ENCODE measurements at places on chromosomes 7 and 10.

DNA sequence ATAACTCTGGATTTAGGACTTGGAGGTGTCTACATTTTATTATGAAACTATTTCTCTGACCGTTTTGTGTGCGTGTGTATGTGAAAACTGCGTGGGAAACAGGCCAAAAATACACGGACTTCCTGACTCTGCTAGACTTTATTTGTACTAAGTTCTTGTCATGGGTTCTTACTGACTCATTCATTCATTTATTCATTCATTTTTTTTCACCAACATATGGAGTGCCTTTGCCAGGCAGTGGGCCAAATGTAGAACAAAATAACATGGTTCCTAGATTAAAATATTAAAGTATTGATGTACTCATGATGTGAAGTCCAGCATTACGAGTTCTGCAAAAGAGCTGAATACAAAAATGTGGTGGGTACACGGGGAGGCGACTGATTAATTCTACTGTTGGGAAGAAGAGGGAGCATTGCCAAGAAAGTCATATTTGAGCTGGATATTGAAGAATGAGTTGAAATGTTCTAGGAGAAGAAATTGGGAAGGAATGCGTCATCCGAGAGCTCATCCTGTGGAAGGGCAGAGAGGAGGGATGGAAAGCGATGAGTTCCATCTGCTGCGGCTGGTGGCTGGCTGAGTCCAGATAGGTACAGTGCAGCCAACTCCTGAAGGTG lies 24.6 kb downstream of the CACNB2 start:
- DNase-seq = no peak

DNA sequence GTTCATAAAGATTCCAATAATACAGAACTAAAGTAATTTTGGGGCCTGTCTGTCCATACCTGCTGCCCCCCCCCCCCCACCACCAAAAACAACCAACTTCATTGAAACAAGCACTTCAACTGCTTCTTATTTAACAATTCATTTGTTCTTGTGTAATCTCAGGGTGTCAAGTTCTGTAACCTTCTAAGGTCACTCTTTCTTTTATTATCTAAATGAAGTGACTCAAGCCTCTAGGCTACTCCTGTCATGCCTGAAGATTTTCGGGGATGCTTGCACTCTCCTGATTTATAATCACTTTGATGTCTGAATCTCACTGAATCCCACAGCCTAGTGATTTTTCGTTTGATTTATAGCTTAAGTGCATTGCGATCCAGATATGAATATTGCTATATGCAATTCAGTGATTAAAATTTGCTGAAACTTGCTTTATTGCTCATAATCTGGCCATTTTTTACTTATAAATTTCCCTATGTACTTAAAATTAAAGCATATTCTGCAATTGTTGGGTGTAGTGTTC lies 27.2 kb downstream of the GARIN1A start:
- no peak for DNase-seq

- DNase-seq = no peak
Measured at GRCh38 chr10:49076319-49076718, 39.0 kb downstream of the VSTM4 start.

- DNase-seq = no peak
Measured at GRCh38 chr10:5014936-5015335, 11.3 kb upstream of the AKR1C2 start.

DNA sequence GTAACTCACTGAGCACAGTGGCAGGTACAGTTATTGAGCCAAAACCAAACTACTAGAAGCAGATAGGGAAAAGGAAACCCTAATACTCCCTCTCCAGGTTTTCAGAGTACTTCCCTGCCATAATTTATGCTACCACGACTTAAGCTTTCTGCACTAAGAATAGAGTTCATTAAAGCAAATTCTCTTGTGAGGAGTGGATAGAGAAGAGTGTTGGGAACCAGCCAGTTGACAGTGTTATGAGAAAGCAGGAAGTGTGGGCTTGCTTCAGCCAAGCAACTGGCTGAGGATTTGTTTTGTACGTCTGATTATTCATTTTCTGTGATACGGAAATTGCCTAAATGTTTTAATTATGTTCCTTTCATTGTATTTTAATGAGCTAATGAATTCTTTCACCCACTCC lies 280.5 kb downstream of the KIF20B start:
- no peak for DNase-seq

GRCh38 chr10:114716811-114717404 lies 58.8 kb upstream of the ABLIM1 start:
- no peak for DNase-seq

DNA sequence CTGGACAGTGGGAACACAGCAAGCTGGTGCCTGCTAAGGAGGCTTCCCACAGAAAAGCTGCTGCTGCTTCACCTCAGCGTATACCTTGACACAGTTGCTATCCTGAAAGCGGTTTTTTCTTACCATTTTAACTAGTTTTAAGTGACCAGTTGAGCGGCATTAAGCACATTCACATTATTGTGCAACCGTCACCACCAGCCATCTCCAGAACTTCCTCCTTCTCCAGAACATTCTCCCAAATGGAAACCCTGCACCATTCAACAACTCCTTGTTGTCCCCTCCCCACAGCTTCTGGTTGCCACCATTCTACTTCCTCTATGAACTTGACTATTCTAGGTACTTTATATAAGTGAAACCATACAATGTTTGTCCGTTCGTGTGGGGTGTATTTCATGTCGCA lies 169.9 kb downstream of the SNX10 start:
- peak; percentile 5 for DNase-seq

GRCh38 chr10:78292250-78292981 lies 258.8 kb downstream of the RPS24 start:
- no peak for DNase-seq

GRCh38 chr10:75280236-75280635 lies 44.5 kb upstream of the COMTD1 start:
- no peak for DNase-seq

DNA sequence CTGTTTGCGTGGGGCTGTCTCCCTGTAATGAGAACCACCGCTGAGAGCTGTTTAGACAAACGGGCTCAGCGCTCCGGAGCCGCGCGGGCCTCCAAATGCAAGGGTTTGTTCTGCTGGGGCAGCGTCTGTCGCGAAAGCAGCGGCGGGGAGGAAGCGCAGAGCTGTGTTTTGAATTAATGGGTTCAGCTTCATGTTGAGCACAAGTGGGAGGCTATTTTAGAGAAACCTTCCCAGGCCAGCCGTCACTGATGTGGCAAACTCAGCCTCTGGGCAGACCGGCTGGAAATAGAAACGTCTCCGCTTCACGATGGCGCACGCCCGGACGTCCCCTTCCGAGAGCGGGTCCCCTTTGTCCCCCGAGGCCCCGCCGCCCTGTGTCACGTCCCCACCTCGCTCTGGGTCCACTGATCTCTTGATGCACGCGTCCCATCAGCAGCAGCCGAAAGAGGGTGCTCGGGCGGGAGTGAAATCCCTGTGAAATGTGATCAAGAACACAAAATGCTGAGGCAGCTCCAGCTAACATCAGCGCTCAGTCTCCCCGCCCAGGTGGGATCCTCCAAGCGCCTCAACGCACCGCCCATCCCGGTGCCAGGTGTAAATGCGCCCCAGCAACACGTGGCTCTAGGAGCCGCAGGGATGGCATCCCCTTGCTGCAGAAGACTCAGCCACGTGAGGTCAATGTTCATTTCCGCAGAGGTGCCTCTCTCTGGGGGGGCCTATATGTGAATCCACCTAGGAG lies 44.9 kb downstream of the BAMBI start:
- no peak for DNase-seq

- DNase-seq = no peak
Measured at GRCh38 chr7:142447762-142448161, 189.9 kb upstream of the PRSS58 start.

- DNase-seq = peak; percentile 89
Measured at GRCh38 chr7:151920488-151920887, 35.8 kb upstream of the GALNTL5 start.

DNA sequence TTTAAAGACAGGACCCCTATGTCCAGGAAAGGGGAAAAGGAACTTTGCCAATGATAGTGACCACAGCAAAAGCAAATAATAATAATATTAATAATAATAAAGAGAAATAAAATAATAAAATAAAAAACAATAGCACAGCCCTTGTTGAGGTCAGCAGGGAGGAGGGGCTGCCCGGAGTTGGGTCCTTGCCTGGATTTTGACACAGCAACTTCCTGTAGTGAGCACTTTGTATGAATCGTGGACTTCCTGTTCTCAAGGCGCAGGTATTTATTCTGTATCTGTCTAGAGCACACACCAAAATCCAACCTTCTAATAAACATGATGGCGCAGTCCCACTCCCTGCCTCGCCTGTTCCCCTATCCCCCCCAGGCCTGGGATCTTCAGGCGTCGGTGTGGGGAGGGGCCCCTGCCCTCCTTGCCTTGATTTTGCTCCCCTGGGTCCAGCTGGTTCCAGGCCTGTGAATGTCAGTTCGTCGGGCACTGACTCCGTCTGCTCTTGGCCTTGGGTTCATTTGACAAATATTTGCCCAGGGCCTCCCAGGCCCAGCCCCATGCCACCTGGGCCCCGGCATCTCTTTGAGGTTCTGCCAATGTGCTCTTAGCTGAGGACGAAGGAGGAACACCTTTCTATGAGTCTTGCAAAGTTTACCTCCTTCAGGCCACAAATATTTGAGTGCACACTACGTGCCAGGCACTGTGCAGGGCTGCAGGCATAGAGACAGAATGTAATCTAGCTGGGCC lies 13.9 kb downstream of the TRIM8 start:
- peak; percentile 35 for DNase-seq

DNA sequence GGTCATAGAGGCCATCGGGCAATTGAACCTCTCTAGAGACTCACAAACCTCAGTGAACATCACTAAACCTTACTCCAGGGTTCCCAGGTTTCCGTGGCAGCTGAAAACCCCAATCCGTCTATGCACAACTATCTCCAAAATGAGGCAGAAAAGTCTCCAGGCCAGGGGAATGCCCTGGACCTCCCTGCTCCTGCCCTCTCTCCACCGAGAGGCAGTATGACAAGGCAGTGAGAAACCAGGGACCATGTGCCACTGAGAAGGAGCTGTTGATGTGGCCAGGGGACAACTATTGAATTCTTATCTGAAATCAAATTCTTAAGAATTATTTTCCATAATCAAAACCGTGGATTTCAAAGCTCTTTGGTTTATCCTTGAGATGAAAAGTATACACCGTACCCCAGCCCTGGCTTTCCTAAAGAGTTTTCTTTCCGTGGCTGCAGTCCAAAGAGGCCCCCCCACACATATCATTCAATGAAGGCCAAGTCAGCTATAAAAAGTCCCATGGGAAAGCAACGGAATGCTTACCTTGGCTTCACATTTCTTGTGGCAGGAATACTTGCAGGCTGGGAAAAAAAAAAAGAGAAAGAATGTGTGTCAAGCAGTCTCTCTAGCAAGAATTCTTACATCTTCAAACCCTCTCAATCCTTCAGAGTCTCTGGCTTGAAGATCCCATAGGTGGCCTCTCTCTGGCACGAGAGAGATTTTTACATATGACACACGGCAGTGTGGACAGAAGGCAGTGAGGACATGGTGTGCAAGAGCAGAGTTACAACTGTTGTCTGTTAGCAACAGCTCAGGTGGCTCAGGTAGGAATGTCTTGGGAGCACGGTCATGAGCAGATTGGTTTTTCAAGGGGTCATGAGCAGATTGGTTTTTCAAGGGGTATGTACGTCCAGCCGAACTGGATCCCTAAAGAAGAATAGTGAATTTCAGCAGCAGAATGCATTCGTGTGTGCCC lies 75.2 kb downstream of the TNS3 start:
- DNase-seq = no peak

DNA sequence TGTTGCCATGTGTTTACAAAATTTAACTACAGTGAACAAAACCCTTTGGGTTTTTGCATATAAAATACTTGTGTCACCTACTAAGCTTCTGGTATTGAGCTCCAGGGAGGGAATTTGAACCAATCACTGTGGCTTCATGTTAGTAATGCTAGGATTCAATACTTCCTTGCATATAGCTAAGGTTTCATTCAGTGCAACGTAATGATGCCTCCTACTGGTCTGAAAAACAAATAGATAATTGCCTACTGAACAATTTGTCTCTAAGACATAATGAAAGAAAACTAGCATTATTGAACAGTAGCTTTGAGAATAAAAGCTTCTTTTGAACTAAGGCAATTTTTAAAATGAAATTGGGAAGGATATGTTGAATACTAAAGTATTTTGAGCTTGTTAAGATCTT lies 244.4 kb downstream of the ZWINT start:
- no peak for DNase-seq

- DNase-seq = no peak
Measured at GRCh38 chr7:108094933-108095710, 35.0 kb downstream of the LAMB4 start.

- no peak for DNase-seq
Measured at GRCh38 chr7:823649-824048, 8.6 kb upstream of the SUN1 start.

DNA sequence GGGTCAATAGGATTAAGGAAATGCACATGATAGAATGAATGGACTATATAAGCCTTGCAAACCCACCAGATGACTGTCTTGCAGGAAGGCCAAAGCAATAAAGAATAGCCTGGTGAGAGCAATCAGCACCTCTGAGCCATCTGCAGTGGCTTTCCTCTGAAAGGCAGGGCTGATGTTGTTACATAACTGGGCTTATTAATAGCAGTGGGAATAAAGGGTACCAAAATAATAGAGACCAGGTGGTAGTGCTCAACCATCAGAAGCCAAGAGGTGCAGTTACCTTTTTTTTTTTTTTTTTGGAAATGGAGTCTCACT lies 16.8 kb upstream of the VPS26A start:
- DNase-seq = no peak

DNA sequence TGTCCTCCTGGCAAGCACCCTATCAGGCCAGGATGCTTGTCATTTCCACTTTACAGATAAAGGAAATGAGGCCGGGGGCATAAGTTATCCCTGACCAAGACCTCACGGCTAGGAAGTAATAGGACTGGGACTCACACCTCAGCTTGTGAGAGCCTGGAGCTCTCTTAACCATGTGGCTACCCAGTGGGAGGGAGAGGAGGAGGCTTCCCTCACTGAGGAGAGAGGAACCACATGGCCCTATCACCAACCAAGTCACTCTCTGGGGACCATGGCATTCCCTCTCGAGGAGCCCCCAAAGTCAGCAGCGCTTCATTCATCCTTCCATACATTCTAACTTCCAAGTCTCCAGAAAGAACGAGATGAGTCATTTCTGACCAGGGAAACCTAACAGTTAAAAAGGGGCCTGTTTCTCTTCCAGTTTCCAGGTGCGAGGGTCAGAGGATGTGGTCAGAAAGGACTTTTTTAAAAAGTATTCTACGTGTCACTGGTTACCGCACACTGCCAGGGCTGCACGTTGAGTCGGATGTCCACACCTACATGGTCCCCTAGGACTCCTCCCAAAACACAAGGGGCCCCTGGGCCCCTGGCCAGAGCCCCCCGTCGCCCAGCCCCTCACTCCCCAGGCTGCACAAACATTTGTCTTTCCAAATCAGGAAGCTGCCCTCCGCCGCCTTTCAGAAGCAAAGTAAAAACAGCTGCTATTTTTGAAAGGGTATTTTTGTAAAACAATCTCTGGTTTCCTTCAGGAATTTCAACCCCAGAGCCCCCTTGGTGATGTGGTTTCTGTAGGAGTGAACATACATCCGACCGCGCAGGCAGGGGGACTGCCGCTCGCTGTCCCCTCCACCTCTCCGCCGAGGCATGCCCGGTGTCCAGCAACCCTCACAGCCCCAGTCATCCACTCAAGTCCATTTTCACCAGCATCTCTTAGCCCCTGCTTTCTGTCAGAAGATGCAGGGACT lies 128.2 kb upstream of the CHST15 start:
- no peak for DNase-seq

- no peak for DNase-seq
Measured at GRCh38 chr10:103038570-103038969, 120.5 kb downstream of the CNNM2 start.

GRCh38 chr10:106500041-106500924 lies 664.2 kb downstream of the SORCS1 start:
- DNase-seq = no peak
